ENCODE measurements at places on chromosomes 7 and 10.

DNA sequence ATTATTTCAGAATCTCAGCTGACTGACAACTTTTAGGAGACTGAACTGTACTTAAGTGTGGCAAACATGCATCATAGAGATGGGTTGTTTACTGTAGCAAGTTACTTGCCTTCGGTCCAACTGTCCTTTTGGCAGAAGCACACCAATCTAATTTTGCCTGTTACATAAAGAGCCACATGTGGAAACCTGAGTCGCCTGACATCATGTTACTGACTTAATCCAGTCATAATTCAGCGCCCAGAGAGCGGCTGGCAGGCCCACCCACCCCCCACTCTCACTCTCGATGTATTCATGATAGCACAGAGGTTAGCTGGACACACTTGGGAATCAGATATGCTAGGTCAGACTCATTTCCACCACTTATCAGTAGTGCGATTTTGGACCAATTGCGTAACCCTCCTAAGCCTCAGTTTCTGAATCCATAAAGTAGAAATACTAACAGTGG is 57.3 kb upstream of the CAPZA2 start:
- peak; percentile 95 for DNase-seq

DNA sequence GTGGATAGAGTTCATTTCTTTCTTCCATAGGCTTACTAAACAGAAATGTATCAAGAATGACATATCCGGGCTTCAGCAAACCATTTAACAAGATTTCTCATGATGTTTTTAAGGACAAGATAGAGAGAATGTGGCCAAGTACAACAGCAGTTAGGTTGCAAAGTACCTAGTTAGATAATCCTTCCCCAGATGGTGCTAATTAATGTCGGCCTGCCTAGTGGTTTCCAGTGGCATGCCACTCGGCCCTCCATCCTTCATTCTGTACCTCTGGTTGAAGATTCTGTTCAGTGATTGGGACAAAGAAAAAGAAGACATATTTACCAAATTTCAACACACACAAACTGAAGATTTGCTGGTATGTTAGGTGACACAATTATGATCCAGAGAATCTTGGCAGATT is 212.1 kb downstream of the MACC1 start:
- DNase-seq = no peak

DNA sequence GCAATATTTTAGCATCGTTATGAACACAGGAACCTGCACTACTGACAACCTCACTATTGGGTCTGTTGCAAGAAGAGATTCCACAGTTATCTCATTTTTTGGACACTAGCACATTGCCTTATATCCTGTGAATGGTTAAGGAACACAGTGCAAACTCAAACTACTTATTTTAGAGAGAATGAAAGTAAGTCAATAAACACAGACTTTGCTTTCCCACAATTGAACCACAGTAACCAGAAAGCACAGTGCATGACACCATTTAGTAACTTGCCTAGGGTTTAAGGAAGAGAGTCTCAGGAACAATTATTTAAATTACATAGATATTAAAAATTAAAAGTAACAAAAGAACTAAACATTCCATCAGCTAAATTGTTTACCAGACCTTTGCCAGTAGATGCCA is 468.8 kb downstream of the ZWINT start:
- no peak for DNase-seq

DNA sequence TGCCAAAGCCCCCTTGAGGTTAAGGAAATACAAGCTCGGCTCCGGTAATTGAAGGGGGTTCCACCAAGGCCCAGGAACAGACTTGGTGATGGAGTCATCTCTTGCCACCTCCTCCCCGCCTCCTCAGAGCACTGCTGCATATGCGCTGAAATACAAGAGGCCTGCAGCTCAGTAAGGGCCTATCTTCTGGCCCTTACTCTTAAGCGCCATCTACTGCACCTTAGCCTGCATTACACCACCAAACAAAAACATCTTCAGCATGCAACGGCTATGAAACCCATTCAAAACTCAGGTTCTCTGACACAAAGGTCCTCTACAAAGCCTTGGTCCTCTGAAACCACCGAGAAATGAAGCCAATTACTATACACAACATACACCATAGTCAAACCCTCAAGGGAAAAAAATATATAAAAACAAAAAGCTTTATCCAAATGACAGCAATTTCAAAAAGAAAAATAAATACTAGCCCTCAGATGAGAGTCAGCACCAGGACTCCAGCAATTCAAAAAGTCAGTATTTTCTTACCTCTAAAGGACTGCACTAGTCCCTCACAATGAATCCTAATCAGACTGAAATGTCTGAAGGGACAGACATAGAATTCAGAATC is 176.8 kb upstream of the TBX20 start:
- DNase-seq = no peak

DNA sequence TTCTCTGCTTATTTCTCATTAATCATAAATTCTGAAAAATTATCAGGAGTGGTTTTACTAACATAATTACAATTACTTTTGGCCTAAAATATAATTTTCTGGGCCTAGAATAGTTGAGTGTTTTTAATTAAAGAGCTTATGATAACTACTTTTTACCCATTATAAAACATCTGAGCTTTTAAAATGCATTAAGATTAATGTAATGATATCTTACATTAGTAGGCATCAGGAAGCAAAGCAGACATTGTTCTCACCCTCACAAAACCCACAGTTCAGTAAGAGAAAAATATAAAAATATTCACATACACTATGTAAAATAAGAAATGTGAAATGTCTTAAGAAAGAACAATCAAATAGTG is 443.7 kb upstream of the SEMA3A start:
- no peak for DNase-seq

GRCh38 chr7:83162402-83163256 is at the start of gene PCLO:
TSS of gene PCLO (minus strand) at chr7:83162884. CDS start at chr7:83162592, 292 bp downstream.
- peak; percentile 54 for DNase-seq

DNA sequence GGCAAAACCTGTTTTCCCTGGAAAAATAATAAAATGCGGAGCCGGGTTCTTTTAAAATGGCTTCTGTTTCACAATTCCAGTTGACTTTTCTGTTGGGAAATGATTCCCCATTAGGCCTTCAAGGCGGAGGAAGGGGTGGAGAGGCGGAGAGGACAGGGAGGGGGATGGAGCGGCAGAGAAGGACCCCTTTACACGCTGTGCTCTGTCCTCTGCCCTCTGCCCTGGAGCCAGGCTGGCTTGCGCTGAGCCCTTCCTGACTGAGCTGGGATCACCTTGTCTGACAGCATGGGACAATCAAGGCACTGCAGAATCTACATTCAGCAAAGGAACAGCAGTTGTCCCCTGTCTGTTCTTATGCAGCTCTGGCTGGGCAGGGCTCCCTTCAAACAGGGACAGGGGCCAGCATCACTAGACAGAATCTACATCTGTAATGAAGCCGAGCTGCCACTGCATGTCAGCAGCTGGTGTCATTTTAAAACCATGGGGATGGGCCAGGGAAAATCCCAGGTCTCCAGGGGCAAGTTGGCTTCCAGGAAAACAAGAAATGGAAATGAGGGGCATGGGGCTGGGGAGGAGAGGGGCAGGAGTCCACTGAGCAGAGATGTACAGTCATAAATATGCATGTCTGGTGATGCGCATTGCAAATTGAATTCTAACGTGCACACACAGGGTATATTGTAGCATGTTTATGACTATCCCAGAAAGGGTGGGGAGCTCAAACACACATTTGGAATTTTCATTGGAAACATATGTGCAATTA is 120.0 kb downstream of the MKX start:
- no peak for DNase-seq

DNA sequence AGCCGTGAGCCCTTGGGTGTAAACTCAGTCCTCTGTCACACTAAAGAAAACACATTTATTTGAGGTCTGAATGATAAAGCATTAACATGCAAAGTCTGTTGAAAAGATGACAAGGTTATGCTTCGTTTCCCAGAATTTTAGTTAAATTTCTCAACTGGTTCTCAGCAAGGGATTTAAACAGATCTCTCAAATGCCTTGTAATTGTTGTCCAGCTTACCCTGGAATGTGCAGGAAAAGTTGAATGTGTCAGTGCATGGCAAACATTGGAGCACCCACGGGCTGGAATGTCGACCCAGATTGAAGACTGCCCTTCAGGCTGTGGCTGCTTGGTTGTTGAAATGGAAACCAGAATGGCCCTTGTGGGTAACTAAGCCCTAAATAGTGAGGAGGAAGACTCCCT is 191.8 kb downstream of the TRIL start:
- DNase-seq = no peak

- no peak for DNase-seq
Observed at GRCh38 chr7:137127806-137128205, 215.7 kb downstream of the PTN start.

DNA sequence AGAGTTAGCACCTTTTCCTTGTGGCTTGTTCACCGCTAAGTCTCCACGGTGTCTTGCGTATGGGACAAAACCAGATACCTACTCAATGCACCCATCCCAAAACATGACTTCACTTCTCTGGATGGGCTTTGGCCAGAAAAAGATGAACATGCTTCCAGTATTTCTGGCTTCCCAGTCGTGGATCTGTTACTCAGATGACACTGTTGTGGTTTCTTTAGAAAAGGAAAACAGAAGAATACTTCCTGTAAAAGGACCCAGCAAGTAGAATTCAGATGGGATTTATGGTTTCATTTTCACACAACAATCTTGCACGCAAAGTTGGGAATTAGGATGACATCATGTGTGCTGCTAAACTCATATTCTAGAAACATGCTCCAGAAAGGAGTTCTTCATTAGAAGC is 216.7 kb downstream of the ADAM12 start:
- DNase-seq = peak; percentile 93

DNA sequence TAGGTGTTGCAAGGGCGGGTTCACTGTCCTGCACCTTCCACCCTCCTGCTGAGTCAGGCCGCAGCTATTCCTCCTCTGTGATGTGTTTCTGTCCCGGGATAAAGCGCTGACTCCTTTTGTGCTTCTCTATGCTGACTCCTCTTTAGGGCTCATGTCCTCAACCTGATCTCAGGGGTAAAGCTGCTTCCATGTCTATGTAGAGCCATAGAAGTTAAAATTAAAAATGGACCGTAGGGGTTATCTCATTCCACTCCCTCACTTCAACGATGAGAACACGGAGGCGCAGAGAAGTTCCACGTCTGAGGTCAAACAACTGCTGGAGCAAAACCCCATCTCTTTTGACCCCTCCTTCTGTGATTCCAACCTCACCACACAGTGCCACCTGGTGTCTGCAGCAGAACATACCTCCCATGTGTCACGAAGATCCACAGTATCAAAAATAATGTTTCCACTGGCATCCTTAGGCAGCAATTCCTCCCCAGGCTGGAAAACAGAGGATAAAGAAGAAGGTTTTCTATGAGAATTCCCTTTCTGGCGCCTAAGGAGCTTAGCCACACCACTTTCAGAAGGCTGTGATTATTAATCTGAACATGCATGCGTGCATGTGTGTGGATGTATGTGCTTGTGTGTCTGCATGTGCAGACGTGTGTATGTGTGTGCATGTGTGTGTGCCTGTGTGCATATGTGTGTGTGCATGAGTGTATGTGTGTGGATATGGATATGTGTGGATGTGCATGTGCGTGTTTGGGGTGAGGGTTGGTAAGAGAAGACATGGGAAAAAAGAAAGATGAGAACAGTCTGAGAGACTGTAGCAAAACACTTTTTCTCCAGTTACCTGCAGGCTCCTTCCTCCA is 81.2 kb upstream of the UCN3 start:
- peak; percentile 77 for DNase-seq

- DNase-seq = no peak
Observed at GRCh38 chr7:958221-959200, 4.0 kb upstream of the ADAP1 start.

- DNase-seq = no peak
Observed at GRCh38 chr7:118182593-118183427, 1.2 kb upstream of the LSM8 start.

DNA sequence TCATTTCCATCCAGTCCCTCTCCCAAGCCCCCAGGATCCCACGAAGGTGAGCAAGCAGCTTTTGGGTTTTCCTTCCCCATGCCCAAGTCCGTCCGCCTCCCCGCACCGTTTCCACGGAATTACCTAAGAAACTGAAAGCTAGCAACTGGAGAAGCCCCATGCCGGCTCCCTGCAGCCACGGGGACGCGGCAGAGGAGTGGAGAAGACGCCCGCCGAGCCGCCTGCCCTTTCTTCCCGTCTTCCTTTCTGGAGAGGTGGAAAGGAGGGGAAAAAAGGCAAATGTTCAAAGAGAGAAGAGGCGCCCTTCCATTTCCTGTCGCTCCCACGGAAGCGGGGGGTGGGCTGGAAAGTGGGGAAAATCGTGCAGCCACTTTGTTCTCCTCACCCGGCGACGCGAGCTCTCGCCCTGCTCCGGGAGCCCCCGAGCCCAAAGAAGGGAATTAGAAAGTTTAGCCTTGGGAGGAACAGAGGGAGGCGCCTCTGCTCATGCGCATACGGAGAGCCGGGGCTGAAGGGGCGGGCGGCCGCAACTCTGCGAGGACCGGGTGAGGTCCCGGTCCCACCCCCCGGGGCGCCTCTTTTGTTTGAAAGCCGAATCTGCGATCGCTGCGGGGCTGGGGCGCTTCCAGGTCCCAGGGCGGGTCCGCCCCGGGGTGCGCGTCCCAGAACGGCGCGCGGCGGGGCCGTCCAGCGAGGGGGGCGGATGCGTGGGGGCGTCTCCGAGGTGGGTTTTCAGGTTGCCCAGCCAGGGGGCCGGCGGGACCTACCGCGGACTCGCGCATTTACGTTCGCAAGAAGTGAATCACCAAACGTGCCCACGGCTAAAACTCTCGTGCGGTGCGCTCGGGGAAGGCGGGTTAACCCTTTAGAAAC is at the start of gene LAMB1:
LAMB1 (minus strand) TSS at position 436 of the 873 bp plus-strand sequence; CDS start at position 160, 276 bp downstream.
- DNase-seq = peak; percentile 88

DNA sequence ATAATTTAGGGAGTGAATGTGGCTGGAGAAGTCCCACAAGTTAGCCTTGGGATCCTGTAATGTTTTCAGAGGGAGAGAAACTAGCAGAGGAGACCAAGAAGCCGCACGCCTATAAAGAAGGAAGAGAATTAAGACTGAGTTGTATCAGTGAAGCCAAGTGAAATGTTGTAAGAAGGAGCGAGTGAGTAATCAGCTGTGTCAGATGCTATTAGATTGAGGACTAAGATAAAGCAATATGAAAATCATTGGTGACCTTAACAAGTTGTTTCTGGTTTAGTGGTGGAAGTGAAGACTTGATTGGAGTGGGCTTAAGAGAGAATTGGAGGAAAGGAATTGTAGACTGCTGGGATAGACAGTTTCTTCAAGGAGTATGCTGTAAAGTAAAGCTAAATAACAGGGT is 8.8 kb downstream of the CCSER2 start:
- DNase-seq = no peak

DNA sequence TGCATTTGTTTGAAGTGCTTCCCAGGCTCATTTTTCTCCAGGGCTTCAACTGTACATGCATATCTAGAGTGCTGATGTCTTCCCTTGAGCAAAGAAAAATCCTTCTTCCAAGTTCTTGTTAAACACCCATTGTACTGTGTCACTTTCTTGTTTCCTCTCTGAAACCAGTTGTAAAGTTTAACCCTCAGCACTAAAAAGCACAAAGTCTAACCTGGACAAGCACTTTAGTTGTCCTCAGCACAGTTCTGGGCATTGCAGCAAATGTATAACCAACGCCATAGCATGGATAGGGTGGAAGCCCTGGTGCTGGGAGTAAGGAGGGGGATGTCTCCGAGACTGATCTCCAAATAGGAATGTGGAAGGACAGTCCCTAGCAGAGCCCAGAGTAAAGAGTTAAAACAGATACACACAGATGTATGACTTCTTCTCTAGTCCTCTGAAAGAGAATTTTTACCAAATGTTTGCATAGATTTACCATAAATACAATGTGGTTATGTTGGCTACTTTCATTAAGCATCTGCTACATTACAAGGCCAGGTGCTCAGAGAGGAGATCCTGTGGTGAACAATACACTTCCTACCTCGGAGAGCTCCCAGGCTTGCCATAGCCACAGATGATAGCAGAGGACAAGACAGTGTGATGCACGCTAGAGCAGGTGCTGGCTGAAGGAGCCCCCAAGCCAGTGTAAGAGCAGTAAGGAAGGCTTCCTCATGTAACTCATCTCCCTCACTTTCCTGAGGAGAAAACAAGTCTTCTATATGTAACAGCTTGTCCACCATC is 57.0 kb downstream of the DNAJC12 start:
- no peak for DNase-seq

Measured in myocyte (in vitro differentiated cells).